Caudate nucleus (tissue), 63 donors: ENCODE measurements at places on chromosomes 4 and X.

- DNase-seq, result no peak
These were observed 1485.6 kb downstream of the PCDH19 start for GRCh38 chrX:98924511-98924910.

- peak; percentile 27 for DNase-seq
These were observed 1.7 kb downstream of the CLCN4 start for GRCh38 chrX:10158279-10159144.

DNA sequence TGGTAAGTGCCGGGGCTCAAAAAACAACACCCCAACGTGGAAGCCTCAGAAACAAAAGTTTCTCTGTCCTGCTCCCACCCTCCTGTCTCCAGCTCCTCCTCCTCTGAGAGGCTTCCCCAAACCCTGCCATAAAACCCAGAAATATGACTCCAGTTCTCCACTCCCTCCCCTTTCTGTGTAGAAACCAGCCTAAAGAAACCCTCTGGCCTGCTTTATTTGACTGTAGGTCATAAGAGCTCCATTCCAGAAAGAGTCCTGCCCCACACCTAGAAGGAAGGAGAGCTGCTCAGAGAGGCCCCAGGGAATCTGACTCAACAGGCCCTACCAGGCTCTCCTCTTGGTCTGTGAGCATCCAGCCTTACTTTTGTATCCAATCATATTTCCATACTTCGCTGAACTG lies 872 bp upstream of the S100P start:
- DNase-seq, result no peak

DNA sequence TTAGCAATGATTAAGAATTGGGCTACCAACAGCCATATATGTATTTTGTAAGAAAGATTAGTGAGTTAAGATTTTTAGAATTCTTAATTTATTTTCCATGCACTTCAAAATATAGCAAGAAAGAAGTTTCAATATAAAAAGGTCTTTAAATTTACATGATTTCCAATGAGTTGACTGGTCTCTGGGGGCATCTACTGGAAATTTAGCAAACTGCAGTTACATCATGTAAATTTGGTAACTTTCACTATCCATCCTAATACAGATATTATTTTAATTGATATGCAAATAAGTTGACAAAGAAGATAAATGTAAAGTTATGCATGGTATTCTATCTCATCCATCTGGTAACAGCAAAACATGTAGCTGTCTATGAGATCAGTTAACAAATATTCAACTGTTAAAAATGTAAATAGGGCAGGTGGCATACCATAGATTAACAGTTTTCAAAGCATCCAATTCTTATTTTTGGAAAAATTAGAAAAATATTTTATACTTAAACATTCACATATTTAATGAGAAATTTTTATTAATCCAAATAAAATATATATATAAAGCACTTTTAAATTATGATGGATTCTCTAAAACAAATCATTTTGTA lies 29.1 kb downstream of the TTC29 start:
- DNase-seq, result no peak
